Left lobe of liver (tissue), 2 donors: ENCODE measurements at places on chromosomes 1 and 21. TPM values are rescaled to one million over a fixed set of nuclear protein-coding genes. Genes with fewer than 3 reads are reported as not detected.

Gene ARHGEF11
- total RNA-seq, result 12.3 TPM

Gene TNNT2
- total RNA-seq, result 0.33 TPM

Gene LAPTM5
- 22.3 TPM for total RNA-seq

Gene DCLRE1B
- 1.6 TPM for total RNA-seq

Gene C1orf115
- total RNA-seq, result 49.9 TPM

Gene PRDX6
- 477 TPM for total RNA-seq

Gene AKNAD1
- total RNA-seq, result not detected

Gene FCER1G
- 13.4 TPM for total RNA-seq
